Endothelial cell of coronary artery (primary cell): ENCODE measurements at places on chromosomes 2 and 18. TPM values are rescaled to one million over a fixed set of nuclear protein-coding genes. Genes with fewer than 3 reads are reported as not detected.

LAPTM4A gene
- 92.8 and 94.4 TPM in 2 replicates for total RNA-seq

NETO1 gene
- total RNA-seq = not detected in 2 replicates

LINC00305 gene
- total RNA-seq = not detected in 2 replicates

DSG2 gene
- total RNA-seq = under 0.01 TPM in 2 replicates

FEV gene
- total RNA-seq = not detected in 2 replicates

FZD7 gene
- 0.36 and 0.85 TPM in 2 replicates for total RNA-seq
